ENCODE measurements at places on chromosomes 6 and 20.

GRCh38 chr6:28969129-28969528 is 36.0 kb downstream of the ZNF311 start:
- no peak for DNase-seq

DNA sequence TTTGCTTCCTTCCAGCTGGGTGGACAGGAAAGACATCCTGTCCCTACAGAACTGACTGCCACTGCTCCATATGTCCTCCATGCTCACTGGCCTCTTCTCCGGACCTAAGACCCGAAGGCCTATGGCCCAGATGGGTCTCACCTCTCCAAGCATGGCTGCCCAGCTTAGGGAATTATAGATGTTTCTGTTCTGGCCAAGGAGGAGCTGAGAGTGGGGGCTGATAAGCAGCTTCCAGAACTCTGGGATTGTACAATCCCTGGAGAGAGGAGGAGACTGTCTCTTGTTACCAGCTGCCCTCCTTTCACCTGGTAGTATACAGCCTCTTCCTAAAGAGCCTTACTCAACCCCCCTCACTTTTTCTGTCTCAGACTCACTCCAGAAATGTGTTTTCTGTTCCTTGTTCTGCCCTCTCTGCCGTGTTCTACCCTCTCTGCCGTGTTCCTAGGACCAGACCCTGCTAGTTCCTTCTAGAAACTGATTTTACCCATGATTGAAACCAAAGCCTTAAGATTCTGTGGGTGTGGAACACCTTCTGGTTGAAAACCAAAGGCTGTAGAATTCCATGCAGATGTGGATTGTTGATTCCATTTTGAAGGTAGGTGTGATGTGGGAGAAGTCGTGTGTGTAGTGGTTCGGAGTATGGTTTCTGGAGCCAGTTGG is 28.7 kb downstream of the ANKS1A start:
- no peak for DNase-seq

- no peak for DNase-seq
Measured at GRCh38 chr6:166778046-166778445, 151.0 kb upstream of the RPS6KA2 start.

GRCh38 chr6:3079682-3080081 is 11.4 kb downstream of the RIPK1 start:
- DNase-seq, result no peak

- no peak for DNase-seq
Measured at GRCh38 chr20:4717816-4718570, 3.7 kb upstream of the PRND start.

DNA sequence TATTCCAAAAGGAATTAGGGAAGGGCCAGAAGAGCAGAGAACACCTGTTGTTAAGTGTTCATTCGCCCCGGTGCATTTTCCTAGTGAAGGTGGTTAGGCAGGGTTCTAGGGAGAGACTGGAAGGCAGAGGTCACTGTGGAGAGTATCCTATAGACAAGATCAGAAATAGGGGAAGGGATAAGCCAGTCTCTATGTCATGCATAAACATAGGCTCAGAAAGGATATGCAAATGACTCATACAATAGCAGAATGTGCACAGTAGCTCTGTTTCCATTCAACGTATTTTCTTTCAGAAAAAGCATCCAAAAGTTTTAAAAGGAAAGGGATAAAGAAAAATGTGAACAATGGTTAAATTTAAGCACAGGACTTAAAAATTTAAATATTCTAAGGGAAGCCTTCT is 47.4 kb downstream of the BMP6 start:
- no peak for DNase-seq

- no peak for DNase-seq
Measured at GRCh38 chr6:166235666-166236292, 68.1 kb upstream of the TBXT start.

- DNase-seq, result no peak
Measured at GRCh38 chr20:49446080-49446479, 36.4 kb downstream of the KCNB1 start.

- peak; percentile 99 for DNase-seq
Measured at GRCh38 chr20:58907320-58908137, 55.0 kb downstream of the GNAS start.

- DNase-seq, result peak; percentile 0
Measured at GRCh38 chr6:101477436-101477835, 83.9 kb downstream of the GRIK2 start.

DNA sequence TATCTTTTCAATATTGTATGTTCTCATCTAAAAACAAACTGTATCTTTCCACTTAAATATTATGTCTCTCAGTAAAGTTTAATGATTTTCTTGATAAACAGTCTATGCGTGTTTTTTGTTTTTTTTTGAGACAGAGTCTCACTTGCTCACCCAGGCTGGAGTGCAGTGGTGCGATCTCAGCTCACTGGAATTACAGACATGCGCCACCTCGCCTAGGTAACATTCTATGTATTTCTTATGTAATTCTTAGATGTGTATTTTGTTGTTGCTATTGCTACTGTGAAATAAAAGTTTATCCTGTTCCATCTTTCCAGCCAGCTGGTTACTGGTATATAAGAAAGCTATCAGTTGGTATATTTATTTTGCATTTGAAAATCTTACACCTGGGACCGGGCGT is 29.4 kb downstream of the ABHD12 start:
- DNase-seq, result peak; percentile 46

- DNase-seq, result no peak
Measured at GRCh38 chr20:52168116-52168515, 23.5 kb downstream of the ZFP64 start.

- peak; percentile 71 for DNase-seq
Measured at GRCh38 chr6:133827766-133828165, 61.1 kb upstream of the TCF21 start.

- peak; percentile 17 for DNase-seq
Measured at GRCh38 chr6:147194652-147195411, 9.4 kb upstream of the STXBP5 start.

- peak; percentile 24 for DNase-seq
Measured at GRCh38 chr20:39691151-39691862, 729.2 kb downstream of the DHX35 start.

GRCh38 chr20:48684501-48685041 is 143.2 kb downstream of the PREX1 start:
- DNase-seq, result no peak

DNA sequence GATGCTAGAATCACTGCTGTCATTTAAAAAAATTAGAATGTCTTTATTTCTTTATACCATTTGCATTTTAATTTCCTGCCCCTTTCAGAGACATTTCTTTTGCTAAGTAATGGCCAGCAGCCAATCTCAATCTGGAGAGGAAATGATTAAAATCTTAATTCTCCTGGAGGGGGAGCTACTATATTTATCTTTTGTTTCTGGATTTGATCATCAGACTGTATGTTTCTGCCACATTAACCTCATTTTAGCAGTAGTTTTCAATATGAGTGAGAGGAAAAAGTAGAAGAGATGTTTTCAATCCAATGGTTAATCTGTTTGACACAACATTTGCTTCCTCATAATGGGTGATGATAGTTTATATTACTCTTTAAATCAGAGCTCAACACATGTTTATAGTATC is 138.0 kb downstream of the FUT9 start:
- DNase-seq, result no peak

DNA sequence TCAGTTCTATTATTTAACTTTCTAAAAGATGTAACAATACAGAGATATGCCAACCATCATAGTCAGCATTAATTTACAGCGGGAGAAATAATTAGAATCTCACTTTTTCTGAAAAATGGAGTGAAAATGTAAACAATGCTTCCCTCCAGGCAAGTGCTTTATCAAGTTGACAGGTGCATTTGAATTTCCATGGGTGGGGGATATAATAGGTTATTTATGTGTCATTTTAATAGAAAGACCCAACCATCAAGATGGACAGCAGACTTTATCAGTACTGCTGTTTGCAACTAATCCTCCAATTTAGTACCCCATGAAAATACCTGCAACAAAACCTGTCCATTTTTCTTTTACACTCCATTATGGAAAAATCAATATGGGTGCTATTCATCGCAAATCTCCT is 780.1 kb downstream of the TFAP2A start:
- DNase-seq, result no peak

GRCh38 chr6:165664559-165665383 is 1.7 kb upstream of the PDE10A start:
- no peak for DNase-seq

GRCh38 chr20:37850724-37851355 is 52.1 kb upstream of the VSTM2L start:
- no peak for DNase-seq

GRCh38 chr6:72873433-72873832 is 251.6 kb downstream of the KCNQ5 start:
- no peak for DNase-seq

DNA sequence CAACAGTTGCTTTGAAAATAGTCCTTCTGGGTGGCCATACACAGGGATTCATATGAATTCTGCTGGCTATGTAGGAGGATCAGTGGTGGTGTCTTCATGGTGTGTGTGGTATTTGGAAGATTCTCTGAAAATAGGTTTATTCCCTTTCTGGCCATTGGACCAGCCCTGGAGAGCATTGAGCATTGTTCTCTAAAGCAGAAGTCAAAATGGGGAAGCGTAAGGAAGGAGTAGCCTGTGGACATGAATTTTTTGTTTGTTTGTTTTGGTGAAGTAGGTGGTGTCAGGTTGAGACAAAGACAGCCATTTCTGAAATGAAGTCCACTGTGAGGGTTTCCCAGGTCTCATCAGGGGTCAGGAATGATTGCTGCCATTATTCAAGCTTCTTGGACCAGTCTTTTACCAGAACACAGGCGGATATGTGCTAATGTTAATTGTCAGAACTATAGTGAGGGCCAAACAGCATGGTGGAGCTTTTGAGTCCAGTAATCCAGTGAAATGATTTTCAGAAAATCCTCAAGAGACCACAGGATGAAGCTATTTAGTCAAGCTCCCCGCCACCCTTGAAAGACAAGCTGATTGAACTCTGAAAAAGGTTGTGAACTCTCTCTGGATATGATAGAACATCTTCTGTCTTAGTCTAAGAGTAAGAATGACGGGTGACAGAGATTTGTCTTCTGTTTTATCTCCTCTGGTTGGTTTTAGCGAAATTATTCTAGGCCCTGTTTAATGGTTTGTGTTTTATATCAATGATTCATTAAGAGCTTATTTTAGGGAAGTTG is 60.0 kb downstream of the DNAH8 start:
- DNase-seq, result no peak

DNA sequence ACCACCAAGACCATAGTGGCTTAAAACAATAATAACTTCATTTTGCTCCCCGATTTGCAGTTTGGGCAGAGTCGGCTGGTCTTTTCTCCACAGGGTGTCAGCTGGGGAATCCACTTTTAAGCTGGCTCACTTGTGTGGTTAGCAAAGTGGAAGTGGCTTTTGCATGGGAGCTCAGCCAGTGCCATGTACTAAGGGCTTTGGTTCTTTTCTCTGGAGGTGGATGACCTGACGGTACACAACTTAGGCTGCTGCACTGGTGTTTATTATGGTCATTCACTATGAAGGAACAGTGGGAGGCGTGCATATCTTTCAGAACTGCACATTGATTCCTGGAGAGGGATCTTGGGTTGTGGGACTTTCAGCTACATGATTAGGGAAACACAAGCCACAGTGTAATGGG is 141.0 kb downstream of the OR2B2 start:
- DNase-seq, result no peak

DNA sequence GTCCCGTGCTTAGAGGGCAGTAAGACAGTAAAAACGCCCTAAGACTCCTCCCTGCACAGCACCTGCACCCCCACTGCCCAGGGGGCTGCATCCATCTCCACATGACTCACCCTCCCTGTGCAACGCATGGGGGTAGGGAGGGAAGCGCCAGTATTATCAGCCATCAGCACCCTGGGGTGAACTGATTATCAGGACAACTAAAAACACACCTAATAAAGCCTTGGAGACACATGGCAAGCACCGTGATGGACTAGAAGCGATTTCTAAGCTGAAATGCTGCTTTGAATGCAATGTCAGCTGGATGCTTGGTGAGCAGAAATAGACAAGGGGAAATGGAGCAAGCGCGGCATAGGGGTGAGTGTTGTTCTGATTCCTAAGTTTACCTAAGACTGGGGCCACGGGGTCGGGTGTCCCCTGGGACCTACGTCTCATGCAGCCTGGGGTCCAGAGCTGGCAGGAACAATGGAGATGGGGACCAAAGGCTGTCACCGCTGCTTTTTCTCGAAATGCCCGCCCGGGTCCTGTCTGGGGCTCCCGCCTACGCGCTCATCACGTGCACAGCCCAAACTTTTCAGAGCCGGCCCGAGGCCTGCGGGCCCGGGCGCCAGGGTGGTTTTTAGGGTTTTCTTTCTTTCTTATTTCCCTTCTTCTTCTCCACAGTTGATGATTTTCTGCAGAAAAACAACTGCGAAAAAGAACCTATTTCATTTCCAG is 702 bp upstream of the TNFAIP3 start:
- no peak for DNase-seq

- no peak for DNase-seq
Measured at GRCh38 chr20:5784735-5785134, 34.5 kb downstream of the SHLD1 start.

DNA sequence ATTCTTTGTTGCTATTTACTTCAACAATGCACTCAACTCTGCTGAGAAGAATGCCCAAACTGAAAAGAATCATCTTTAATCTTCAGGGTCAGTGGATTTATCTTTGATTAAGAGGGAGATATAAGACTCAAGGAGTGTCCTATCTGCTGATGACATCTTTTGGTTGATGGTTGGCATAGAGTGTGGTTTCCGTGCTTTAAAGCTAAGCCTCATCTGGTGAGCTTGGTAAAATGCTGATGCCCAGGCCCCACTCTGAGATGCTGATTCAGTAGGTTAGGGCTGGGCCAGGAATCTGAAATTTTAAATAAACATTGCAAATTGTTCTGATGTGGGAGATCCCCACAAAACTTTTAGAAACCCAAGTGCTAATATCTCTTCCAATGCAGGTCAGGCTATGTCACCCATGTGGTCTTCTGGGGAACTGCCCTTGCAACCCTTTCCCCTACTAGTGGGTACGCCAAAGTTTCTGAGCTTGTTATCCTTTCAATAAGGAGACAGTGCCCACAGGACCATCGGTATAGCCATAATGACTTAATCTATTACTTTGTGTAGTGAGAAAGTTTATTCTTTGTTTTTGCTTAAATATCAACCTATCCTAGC is 68.5 kb upstream of the ARMH2 start:
- no peak for DNase-seq

DNA sequence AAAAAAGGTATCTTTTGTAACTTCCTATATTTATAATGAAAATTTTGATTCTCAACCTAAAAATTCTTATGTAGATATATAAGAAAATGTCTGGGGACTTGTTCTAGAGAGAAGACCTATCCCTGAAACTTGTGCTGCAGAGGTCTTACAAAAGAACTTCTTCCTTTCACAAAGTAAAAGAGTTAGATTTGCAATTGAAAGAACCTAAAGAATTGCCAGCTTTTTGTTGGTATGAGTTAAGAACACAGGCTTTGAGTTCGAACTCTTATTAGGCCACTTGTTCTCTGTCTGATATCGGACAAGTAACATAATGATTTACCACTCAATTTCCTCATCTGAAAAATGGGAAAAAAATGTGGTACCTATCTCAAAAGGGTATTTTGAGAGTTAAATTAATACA is 162.0 kb upstream of the LAMA2 start:
- no peak for DNase-seq

GRCh38 chr20:43726811-43727338 is at the start of gene GTSF1L:
Gene GTSF1L (minus strand): TSS chr20:43727002. CDS start chr20:43726694, 308 bp downstream.
- peak; percentile 42 for DNase-seq

GRCh38 chr6:41033776-41034175 is 5.2 kb downstream of the UNC5CL start:
- no peak for DNase-seq

All from AG10803 (cell line).